ENCODE measurements at places on chromosomes 4 and X.

DNA sequence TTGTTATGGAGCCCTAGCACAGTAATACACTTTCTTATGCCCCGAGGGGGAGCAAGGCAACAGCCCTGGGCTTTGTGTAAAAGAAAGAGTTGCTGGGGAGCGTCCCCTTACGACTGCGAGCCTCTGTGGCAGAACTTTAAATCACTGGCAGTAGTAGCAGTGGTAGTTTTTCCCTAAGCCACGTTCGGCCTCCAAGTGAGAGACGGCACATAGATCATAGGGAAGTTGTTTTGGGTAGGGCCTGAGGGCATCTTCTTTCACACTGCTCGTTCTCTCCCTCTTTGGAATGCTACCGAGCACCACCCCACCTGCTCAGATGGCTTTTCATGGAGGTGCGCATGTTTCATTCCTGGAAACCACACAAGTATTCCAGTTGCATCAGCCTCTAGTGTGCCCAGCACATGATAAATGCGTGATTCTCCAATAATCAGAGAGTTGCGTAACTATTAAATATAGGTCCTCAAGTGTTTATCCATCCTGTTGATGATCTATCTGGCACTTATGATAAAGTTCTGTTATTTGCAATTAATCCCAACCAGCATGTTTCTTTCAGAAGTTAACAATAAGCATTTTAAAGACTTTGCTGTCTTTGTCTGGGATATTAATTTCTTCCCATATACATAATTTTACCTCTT lies 7.0 kb upstream of the SYNPO2 start:
- no peak for DNase-seq

DNA sequence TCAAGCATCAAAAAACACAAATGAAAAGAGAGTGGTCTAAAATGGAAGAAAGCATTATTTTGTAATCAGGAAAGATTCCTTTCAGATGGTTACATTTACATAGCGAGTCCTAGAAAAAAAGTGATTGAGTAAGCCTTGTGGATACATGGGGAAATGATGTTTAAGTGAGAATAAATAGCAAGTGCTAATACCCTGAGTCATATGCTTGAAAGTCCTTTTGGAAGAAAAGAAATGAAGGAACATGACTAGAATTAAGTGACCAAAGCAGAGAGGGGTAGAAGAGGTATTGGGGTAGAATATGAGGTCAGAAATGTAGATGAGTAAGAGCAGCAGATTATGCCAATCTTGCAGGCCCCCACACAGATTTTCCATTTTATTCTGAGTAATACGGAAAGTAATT lies 814.8 kb upstream of the GRID2 start:
- no peak for DNase-seq

DNA sequence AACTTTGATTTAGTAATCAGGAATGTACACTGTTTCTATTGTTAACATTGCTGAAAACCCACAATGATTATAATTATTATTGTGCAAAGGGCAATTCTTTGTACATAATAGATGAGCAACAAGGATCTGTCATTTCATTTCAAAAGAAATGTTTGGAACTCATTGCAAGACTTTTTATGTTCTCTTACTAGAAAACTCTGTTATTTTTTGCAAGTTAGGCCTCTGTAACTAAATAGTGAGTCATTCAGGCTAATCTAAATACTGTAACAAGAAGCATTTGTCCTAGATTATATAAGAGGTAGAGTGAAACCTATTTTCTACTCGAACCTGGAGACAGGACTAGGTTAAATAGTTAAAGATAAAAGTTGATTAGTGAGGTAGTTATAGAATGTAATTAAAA lies 93.2 kb upstream of the FAM47B start:
- DNase-seq, result no peak

DNA sequence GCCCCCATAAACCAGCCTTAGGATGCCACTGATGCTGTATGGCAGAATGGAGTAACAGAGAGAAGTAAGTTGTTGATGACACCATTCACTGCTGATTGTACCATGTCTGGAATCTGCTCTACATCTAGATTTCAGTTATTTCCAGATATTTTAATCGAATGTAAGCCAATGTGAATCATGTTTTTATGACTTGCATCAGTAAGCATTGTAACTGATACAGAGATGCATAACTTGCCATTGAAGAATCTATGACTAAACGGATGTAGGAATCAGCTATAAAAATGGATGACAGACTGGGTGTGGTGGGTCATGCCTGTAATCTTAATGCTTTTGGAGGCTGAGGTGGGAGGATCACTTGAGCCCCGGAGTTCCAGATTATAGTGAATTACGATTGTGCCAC lies 161.0 kb upstream of the GATB start:
- DNase-seq, result no peak

- no peak for DNase-seq
These were observed 26.7 kb upstream of the SLC2A9 start for GRCh38 chr4:10047967-10048366.

DNA sequence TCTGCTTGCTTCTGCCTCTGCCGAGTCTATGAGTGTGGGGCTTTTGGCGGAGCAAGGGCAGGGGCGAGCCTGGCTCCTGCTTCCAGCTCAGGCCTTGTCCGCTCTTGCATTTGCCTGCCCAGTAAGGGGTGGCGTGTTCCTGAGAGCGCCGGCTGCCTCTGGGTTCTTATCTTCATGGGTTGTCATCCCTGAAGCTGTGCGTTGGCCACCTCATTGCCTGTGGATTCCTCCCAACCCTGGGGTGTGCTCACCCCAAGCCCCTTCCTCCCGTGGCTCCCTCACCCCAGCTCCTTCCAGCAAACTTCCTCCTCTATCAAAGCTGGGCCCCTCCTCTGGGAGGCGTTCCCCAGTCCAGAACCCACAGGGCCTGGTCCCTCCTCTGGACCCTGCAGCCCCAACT lies 17.5 kb downstream of the SH3BP2 start:
- DNase-seq, result no peak

DNA sequence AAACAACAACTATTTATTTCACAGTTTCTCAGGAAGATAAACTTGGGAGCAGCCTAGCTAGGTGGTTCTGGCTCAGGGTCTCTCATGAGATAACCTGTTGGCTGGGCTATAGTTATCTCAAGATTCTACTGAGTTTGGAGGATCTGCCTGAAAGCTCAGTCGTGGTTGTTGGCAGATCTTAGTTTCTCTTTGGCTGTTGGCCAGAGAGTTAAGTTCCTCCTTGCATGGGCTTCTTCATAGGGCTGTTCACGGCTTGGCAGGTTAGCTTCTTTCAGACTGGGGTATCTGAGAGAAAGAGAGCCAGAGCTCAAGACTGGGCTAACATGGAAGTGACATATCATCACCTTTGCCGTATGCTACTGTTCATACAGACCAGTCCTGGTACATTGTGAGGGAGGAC lies 28.7 kb downstream of the SEC24B start:
- no peak for DNase-seq

DNA sequence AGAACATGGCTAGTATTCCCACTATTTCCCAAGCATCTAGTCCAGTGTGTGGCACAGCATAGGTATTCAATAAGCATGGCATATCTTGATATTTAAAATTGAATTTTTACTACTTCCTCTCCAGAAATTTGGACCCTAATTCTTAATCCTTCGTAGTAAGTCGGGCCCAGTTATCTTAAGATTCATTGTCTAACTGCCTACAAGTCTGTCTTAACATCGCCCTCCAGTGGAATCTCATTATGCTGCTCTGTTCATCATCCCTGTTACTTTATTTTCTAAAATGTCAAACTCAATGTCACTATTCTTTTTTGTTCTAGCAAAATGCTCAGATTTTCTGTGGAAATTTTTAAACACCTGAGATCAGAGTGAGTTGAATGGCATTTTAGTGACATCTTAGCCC lies 606.2 kb downstream of the KLHL13 start:
- DNase-seq, result no peak

- peak; percentile 77 for DNase-seq
These were observed 43.5 kb downstream of the CLDN34 start for GRCh38 chrX:10010686-10011085.

DNA sequence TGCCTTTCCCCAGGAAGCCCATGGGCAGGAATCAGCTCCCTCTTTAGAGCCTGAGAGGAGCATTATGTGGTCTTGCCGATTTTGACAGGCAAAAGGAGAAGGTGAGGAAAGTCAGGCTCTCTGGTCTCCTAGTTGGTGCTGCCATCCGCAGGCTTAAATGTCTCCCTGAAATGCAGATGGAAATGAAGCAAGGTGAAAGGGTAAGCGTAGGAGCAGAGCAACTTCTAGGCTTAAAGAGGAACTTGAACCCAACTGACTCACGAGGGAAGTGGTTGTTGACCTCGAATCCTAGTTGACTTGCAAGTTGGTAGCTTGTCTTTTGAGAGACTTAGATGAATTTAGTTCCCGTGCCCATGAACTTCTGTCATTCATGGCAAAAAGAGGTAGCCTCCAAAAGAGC lies 205.9 kb downstream of the PTTG2 start:
- DNase-seq, result no peak

DNA sequence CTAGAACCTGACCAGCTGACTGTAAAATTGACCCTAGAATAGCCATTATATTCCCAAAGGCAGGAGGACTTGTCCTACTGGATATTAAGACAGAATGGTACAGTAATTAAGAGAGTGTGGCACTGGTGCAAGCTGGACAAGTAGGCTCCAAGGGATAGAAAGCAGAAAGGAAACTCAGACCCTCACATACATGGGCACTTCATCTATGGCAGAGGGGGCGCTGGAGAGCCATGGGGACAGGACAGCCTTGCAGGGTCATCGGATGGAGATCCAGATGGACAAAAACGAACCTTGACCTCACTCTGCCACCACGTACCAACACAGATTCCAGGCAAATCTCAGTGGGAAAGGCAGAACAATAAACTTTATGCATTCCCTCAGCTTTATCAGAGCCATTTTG lies 40.6 kb downstream of the GAB3 start:
- no peak for DNase-seq

GRCh38 chr4:140740906-140741670 lies 15.1 kb downstream of the TBC1D9 start:
- no peak for DNase-seq

- no peak for DNase-seq
These were observed 49.6 kb downstream of the ZFYVE28 start for GRCh38 chr4:2368746-2369437.

GRCh38 chr4:102543030-102543928 lies 42.1 kb downstream of the NFKB1 start:
- no peak for DNase-seq

GRCh38 chrX:39445336-39445735 lies 644.1 kb downstream of the MID1IP1 start:
- DNase-seq, result no peak

- peak; percentile 42 for DNase-seq
These were observed 20.4 kb upstream of the SEPSECS start for GRCh38 chr4:25180524-25181131.
